Activated CD4-positive, CD25-positive, alpha-beta regulatory T cell treated with anti-CD3 and anti-CD28 coated beads, Interleukin-2, amount 50 U/mL, for 72 hours (primary cell): ENCODE measurements at places on chromosomes 13 and 19.

DNA sequence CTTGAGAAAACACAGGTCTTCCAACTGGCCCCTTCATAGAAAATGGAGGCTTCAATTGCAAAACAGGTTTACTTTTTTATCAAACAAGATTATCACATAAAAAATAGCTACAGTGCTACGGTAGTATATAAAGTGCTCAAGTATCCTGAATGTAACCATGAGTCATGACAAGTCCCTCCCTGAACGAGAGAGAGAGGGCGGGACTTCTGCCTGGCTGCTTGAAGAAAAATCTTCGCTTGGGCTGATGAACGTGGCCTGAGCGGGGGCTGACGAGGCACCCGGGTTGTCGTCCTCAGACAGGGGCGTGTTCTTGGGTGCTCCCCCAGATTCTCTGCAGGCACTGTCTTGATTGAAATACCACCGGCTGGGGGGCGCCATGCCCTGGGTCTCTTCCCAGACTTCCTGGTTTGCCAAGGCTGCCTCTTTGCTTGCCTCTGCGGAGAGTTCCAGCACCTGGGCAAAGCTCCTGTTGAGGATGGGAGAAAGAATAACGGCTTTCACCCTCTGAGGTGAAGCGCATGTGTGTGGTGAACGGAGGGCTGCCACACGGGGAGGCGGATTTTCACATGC lies 23.2 kb upstream of the CPAMD8 start:
- no peak for DNase-seq

GRCh38 chr13:43036351-43037250 lies 13.2 kb downstream of the DNAJC15 start:
- DNase-seq = no peak

GRCh38 chr19:1237754-1238368 lies at the start of gene CBARP:
Gene CBARP (minus strand): TSS chr19:1238005. CDS start chr19:1236100, 1,905 bp downstream.
- no peak for DNase-seq

GRCh38 chr13:99039718-99040280 lies 61.9 kb upstream of the DOCK9 start:
- no peak for DNase-seq

- DNase-seq = no peak
Measured at GRCh38 chr13:30364876-30365275, 57.4 kb upstream of the UBE2L5 start.

DNA sequence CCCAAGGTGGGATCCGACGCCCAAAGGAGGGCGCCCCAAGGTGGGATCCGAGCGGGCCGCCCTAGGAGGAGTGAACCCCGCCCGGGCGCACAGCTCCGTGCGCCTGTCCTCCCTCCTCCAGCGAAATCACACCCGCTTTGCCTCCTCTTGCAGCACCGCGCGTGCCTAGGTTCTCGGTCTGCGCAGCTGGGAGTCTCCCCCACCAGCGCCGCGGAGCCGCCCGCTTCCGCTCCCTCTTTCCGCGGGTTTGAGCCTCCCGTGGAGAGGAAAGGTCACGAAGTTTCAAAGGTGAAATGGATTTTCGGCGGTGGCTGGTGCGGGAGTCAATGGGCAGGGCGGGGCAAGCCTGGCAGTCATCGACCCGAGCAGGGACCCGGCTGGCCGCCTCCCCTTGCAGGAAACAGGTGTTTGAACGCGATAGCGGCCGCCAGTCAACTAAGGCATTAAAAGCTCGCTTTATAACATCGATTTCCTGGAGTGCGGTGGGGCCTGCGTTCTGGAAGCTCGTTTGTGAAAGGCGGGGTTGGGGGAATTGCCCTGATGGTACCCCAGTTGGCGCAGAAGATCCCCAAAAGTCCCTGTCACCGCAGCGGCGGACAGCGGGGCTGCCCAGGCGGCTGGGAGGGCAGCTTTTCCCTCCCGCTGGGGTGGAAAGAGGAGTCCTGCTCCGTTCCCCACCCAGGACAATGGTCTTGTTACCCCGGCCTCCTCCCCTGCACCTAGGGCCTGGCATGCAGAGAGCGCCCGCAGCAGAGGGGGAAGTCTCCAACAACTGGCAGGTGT lies 9.0 kb upstream of the SOX1 start:
- no peak for DNase-seq

DNA sequence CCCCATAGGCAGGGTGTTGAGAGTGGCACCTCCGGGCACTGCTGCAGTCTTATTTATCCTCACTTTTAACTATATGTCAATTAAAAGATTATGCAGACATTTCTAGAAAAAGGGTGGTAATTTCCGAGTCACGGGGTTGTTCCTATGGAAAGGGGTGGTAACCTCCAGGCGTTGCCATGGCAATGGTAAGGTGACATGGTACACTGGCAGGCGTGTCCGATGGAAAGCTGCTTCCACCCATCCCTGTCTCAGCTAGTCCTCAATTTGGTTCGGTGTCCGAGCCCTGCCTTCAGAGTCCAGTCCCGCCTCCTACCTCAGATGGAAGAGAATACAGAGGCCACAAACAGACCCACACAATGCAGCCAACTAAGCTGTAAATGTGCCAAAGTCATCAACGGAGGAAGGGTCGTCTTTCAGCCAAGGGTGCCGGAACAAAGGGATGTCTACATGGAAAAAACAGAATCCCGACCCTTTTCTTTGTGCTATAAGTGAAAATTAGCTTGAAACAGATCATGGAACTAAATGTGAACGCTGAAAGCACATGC lies 72.6 kb upstream of the C13orf46 start:
- DNase-seq = no peak
